ENCODE measurements at places on chromosomes 11 and 22.

- DNase-seq, result no peak
Measured at GRCh38 chr11:86449993-86450629, 75.4 kb downstream of the CCDC81 start.

GRCh38 chr11:131584785-131585592 lies 214.6 kb downstream of the NTM start:
- no peak for DNase-seq

GRCh38 chr11:6604790-6605189 lies 1.2 kb downstream of the ILK start:
- no peak for DNase-seq

DNA sequence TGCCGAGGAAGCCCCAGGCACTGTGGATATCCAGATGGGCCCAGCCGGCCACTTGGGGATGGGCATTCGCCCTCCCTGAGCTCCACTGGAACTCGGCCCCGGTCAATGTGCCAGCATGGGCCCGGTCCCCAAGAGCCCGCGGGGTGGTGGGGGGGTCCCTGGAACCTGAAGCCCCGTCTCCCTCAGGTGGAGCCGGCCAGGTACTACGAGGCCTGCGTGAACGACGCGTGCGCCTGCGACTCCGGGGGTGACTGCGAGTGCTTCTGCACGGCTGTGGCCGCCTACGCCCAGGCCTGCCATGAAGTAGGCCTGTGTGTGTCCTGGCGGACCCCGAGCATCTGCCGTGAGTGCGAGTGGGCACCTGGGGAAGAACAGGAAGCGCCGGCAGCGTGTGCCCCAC lies 21.2 kb downstream of the MUC5AC start:
- DNase-seq, result no peak

- no peak for DNase-seq
Measured at GRCh38 chr22:24002851-24003250, 2.4 kb downstream of the GSTT4 start.

DNA sequence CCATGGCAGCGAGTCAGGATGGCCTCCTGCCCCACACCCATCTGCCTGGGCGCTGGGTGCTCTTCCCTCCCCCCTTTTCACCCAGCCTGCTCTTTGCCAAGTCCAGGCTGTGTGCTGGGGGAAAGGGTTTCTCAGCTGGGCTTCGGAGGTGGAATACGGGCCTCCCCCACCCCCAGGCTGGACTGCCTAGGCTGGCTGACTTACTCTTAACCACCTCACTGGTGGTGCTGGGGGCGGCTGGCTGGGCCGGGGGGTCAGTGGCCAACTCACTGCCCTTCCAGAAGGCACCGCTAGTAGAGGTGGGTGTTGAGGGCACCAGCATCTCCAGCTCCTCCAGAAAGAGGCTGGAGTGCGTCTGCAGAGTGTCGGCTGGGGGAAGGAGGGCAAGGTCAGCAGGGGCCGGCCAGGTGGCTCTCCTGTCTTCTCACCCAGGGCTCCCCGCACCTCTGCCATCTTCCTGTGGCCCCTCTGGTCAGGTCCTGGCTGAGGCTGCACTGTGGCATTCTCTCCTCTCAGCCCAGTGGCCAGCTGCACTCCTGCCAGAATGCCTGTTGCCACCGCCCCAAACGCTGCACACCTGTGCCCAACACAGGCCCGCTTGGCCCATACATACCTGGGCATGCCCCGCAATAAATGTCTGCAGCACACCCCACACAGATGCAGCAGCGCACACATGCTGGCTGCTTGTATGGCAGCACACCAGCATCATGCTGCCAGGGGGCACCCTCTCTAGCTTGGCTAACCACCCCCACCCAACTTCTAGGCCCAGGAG lies 9.7 kb downstream of the PITPNM1 start:
- no peak for DNase-seq

DNA sequence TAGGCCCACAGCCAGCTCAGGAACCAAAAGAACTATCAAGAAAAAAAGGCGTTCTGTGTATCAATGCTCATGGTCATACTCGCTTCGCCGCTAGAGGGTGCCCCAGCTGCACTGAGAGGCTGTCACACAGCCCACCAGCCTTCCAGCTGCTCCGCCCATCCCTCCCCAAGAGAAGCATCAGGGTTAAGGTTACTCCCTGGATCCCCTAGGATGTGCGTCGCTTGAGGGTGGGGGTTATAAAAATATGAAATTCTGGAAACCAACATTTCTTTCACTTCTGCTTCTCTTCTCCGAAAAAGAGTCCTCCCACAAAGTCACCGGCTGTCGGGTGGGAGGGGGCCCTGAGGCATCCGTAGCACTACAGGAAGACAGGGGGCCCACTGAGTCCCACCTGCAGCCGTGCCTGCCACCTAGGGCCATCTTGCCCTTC lies 1.7 kb downstream of the CBX6 start:
- DNase-seq, result peak; percentile 32

DNA sequence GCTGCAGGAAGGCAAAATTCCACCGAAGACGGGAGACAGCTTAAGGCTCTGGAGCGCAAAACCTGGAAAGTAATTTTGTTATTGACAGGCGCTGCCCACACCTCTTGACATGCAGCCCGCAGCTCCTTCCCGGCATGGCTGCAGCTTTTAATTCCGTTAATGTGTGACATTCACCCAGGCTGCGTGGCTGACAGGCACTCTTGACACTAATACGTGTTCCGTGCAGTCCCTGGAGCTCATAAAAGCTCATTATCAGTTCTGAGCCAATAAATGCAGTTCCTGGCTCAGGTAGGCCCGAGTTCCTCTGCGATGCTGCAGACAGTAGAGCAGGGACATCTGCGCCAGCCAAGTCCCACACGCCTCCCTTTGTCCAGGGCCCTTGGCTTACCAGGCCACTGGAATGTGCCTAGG lies 34.8 kb downstream of the TSPAN18 start:
- DNase-seq, result no peak

DNA sequence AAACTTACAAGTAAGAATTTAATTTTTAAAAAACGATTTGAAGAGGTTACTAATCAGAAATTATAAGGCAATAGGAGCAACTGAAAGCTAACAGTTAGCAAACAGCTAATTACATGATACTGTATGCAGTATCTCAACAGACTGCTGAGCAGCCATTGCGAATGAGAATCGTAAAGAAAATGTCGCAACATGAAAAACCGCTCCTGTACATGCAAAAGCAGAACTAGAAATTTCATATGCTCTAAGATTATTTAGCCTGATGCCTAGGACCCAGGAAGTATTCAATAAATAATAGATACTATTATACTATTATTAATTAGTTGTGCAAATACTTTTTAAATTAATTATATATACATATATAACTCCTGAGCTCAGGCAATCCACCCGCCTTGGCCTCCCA lies 48.7 kb upstream of the EP300 start:
- DNase-seq, result no peak

- no peak for DNase-seq
Measured at GRCh38 chr11:129768356-129768755, 47.3 kb upstream of the TMEM45B start.

DNA sequence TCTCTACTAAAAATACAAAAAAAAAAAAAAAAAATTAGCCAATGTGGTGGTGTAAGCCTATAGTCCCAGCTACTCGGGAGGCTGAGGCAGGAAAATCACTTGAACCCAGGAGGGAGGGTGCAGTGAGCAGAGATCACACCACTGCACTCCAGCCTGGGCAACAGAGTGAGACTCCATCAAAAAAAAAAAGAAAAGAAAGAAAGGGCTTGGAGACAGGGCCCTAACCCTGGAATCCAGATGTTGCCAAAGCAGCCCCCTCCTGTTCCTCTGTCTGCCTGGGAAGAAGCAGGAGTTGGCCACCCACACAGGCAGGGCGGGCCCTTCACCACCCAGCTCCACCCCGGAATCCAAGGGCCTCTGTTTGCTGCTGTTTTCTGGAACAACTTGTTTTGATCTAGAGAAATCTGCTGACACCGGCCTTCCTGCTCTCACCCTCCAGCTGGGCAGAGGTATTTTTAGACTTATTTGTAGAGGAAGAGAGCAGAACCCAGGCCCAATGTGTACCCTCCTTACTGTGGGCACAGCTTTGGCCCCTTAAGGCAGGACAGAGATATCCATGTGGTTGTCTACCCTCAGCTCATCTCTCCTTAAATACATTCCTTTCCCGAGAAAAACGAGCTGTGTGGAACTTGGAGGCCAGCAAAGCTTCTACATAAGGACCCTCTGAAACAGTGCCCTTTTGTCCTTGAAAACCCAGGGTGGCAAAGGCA lies 2.7 kb upstream of the NEAT1 start:
- peak; percentile 80 for DNase-seq

DNA sequence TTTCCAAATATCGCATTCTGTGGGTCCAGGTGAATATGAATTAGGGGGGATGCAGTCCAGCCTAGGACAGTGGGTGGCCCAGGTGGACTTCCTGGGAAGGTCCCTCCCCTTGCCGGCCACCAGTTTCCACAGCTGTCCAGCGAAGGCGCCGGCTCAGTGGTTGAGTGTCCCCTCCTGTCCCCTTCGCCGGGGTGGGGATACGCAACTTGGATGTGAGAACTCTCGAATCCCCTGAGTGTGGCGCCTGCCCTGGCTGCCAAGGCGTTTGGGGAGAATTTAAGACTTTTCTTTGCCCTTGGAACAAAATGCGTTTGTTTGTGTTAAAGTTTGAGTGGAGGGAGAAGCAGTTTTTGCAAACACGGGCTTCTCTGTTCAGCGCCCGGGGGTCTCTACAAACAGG lies 123.7 kb downstream of the KCNQ1OT1 start:
- DNase-seq, result no peak

GRCh38 chr11:95466416-95466815 lies 235.4 kb upstream of the SESN3 start:
- DNase-seq, result no peak

- no peak for DNase-seq
Measured at GRCh38 chr11:70364178-70364577, 34.2 kb upstream of the CTTN start.

- no peak for DNase-seq
Measured at GRCh38 chr22:35684270-35684700, 33.4 kb upstream of the APOL5 start.

- no peak for DNase-seq
Measured at GRCh38 chr22:42639541-42640241, 710 bp downstream of the ATP5MGL start.

- DNase-seq, result no peak
Measured at GRCh38 chr11:103476874-103477273, 367.6 kb downstream of the DYNC2H1 start.

DNA sequence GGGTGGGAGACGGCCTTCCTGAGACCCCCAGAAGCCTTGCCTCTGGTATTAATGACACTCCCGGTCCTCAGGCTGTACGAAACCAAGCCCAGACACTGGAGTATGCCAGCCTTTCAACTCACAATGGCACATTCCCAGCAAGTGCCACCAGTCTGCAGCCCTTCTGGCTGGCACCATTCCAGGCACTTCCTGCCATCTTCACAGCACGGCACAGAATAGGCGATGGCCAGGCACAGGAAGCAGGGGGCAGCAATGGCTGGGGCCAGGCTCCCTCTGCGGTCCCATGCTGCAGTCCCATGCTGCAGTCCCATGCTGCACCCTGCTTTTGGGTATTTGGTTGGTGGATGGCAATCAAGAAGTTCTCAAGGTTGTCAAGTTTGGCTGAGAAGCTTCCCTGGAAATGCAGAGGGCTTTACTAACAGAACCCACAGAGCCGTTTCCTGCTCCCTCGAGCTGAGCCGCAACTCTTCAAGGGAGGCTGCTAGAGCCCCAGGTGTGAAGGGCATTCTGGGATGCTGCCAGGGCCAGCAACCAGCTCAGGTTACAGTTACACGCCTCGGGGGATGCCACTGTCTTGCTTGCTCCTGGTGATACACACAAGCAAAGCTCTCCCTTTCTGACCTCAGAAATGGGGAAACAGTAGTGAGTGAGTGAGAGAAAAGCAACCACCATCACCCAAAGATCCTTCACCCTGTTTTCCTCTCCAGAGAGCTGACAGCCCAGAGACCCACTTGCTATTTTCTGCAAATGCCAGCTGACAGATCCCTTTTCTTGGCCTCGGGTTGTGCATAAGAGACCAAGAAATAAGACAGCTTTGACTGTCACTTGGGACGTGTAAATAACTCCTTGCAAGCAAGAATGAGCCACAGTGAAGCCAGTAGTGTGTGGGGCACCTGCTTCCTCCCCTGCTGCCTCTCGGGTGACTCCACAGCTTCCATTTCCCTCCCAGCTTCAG lies 23.9 kb downstream of the LRFN4 start:
- DNase-seq, result peak; percentile 33

DNA sequence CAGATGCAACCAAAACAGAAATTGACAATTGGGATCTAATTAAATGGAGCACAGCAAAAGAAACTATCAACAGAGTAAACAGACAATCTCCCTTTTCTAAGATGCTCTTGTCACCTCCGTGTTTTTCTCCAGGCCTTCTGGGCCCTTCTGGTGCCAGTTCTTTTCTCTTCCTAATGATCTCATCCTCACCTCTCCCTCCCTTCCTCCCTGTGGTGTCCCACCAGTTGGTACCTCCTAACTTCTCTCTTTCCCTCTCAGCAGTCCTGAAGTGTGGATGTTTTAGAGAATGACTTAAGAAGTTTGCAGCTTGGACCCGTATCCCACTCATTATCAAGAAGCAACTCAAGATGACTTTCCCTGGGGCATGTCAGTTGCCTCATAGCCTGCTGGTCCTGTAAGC lies 6.4 kb downstream of the APOBEC3H start:
- no peak for DNase-seq

GRCh38 chr11:83706566-83706965 lies 420.4 kb upstream of the CCDC90B start:
- DNase-seq, result no peak

- DNase-seq, result peak; percentile 44
Measured at GRCh38 chr11:112255067-112255720, 5.5 kb downstream of the PLET1 start.

GRCh38 chr11:85768473-85769146 lies 42.3 kb downstream of the SYTL2 start:
- DNase-seq, result no peak

GRCh38 chr11:97163631-97164191 lies 773.9 kb downstream of the JRKL start:
- DNase-seq, result no peak

DNA sequence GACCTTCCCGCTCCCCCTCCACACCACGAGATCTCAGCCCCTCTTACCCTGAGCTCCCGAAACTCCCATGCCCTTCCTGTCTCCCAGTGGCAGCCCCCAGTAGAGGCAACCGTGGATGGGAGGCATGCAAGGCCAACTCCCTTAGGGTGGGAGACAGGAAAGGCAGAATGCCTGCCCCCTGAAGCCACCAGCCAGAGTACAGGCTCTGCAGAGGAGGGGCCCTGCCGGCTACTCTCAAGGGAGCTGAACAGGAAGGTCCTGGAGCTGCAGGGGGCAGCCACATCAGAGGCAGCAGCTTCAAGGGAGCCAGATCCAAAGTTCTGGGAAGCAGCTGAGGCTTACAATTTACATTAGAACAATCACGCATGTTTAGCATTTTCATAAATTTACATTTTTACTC lies 38.3 kb downstream of the PDE2A start:
- no peak for DNase-seq

DNA sequence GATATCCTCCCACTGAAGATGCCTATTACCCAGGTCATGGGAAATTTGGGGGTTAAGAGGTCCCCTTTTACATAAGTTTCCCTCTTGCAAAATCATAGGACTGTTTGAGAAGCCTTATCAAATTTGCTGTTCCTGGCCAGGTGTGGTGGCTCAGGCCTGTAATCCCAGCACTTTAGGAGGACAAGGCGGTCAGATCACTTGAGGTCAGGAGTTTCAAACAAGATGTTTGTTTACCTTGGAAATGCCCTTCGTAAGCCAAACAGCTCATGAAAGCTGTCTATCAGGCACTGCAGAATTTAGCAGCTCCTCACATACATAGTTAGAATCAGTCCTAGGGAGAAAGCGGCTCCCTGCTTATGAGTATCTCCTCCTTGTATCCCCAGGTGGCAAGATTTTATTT lies 4.9 kb upstream of the EI24 start:
- no peak for DNase-seq

- no peak for DNase-seq
Measured at GRCh38 chr22:43474161-43475101, 62.6 kb downstream of the MPPED1 start.
